Adipocyte (in vitro differentiated cells): ENCODE measurements at places on chromosomes 16 and 17.
A peak's percentile ranks its signal among the peaks of the same experiment; 100 is the strongest.

DNA sequence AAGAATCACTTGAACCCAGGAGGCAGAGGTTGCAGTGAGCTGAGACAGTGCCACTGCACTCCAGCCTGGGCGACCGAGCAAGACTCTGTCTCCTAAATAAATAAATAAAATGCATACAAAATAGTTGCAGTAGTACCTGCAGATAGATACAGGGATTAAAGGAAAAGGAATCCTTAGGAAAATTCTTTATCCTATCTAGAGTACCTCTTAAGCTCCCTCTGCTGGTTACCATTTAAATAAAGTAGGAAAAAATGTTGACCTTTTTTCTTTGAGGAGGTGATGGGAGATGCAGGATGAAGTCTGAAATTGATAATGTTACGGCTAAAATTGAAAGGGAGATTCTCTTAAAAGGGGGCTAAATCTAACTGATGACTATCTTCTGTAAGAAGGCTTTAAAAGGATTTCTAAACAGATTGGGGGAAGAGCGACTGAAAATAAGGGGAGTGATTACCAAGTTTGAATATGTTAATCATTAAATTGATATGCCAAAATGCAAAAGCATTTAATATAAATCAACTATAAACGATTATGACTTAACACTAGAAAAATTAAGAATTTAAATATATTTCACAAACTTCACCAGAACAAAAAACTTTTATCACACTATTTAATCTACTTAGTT is 29.4 kb downstream of the C16orf87 start:
- peak; percentile 70 for DNase-seq

DNA sequence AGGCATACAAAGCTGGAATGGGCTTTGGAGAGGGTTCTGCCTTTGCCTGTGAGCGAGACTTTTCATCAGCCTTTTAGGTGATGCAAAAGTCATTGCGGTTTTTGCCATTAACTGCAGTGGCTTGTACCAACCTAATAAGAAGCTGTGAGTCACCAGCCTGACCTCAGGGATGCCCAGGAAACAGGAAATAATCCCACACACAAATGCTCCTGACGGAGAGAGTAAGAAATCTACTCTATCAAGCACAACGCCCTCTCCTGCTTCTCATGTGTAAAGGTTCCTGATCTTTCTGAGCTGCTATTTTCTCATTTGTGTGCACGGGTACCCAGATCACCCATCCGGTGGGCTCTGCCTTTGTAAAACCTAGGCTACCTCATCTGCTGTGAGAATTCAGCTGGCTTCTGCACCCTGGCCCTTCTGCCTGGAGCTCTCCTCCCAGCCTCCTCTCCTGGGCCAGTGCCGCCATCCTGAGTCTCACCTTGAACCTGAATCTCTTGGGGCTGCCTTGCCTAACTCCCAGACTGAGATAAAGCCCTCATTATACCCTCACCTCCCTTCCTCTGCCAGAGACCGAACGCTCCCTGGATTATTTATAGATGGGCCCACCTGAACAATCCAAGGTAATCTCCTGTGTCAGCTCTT is 299.7 kb downstream of the C16orf95 start:
- peak; percentile 73 for DNase-seq

- DNase-seq: peak; percentile 89
Measured at GRCh38 chr16:11396241-11397048, 51.2 kb downstream of the RMI2 start.

DNA sequence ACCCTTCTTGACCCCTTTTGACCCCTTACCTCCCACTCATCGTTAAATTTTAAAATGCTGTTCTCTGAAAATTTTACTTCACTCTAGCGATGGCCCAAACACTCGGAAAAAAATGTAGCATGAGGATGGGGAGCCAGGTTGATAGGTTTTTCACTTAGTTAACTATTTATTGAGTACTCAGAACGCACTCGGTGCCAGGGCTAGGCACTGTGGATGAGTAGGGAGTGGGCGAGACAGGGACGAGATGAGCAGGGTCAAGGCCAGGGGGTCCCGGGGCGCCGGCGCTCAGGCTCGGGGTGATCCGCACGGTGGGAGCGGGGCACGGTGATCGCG is 392 bp downstream of the ZSCAN32 start:
- no peak for DNase-seq

GRCh38 chr17:79797492-79798298 is 818 bp upstream of the CBX8 start:
- peak; percentile 38 for DNase-seq

DNA sequence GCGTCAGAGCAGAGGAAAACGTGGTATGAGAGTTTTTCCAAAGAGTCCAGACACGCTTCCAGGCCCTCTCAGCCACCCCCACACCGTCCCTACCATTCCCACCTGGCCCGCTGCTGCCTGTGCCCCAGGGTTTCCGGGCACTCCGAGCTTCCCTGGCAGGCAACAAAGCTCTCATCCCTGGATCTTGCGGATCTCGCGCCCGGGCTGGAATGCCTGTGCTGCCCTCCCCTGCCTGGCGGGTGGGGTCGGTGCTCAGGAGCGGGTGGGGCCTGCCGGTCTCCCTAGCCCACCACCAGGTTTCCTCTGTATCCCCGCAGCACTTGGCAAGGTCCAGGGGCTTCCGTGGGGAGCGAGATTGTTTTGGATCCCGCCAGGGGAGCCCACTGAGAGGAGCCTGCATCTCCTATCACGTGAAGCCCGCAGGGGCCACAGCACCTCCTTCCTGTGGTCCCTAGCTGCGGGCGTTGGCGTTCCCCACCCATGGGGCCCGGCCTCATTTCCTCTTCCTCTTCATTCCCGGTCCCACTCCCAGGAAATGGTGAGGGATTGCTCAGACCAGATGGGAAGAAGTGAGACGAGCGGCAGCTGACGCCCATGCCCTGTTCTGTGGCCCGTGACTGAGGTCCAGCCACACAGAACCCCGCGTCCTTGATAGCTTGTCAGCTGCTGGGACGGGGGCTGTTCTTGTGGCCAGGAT is 11.0 kb downstream of the TBC1D24 start:
- no peak for DNase-seq

DNA sequence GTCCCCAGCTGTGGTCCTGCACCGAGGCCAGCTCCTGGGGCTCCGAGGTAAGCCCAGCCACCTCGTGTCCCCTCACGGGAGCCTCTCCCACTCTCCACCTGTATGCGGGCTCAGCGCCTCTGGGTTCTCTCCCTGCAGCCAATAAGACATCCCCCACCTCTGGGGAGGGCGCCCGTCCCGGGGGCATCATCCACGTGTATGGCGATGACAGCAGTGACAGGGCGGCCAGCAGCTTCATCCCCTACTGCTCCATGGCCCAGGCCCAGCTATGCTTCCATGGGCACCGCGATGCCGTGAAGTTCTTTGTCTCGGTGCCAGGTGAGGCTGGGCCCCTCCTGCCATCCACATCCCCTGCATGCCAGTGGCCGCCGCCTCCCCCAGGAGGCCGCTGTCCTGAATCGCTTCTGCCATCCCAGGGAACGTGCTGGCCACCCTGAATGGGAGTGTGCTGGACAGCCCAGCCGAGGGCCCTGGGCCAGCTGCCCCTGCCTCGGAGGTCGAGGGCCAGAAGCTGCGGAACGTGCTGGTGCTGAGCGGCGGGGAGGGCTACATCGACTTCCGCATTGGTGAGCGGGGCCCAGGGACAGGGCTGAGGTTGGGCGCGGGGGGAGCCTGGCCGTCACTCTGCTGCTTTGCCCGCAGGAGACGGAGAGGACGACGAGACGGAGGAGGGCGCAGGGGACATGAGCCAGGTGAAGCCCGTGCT is 3.1 kb downstream of the NME3 start:
- DNase-seq: no peak

DNA sequence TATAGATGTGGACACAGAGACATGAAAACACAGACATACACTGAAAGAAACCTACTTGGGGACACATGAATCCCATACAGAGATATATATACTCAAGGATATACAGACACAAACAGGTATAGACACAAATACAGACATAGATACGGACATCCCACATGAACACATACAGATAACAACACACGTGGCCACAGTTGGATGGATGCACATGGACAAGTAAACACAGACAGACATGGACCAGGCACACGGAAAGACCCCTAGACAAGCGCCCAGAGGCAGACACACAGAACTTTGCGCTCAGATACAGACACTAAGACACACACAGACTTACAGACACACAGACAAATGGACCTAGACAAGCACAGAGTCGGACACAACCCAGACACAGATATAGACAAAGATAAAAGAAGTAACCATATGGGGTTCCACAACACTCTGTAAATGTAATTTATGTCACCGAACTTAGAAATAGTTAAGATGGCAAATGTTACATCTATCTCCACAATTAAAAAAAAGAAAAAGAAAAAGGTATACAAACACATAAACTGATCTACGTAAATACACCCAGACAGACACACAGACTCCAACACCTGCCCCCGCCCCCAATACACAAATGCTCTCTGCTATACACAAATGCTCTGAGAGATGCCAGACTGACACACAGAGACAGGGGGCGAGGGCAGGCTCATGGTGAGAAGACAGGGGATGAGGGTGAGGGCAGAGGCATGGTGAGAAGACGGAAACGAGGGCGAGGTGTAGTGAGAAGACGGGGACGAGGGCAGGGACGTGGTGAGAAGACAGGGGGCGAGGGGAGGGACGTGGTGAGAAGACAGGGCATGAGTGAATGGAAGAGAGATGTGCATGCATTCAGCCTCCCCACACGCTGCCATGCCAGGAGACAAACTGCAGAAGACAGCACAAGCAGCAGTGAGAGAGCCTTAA is 118.3 kb downstream of the SMG6 start:
- no peak for DNase-seq

DNA sequence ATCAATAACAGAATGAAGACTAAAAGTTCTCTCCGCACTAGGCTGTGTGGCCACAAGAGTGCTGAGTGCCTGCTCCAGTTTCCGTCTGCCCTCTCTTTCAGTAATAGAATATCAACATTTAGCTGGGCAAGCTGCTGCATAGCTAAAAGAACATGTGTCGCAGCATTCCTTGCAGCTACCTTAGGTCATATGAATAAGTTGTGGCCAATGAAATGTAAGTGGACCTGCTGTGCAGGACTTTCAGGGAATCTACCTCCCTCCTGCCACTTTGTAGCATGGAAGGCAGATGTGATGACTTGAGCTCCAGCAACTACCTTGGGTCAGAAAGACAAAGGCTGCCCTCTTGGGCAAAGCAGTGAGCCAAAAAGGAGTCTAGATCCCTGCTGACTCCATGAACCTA is 25.4 kb downstream of the SLC39A11 start:
- no peak for DNase-seq

DNA sequence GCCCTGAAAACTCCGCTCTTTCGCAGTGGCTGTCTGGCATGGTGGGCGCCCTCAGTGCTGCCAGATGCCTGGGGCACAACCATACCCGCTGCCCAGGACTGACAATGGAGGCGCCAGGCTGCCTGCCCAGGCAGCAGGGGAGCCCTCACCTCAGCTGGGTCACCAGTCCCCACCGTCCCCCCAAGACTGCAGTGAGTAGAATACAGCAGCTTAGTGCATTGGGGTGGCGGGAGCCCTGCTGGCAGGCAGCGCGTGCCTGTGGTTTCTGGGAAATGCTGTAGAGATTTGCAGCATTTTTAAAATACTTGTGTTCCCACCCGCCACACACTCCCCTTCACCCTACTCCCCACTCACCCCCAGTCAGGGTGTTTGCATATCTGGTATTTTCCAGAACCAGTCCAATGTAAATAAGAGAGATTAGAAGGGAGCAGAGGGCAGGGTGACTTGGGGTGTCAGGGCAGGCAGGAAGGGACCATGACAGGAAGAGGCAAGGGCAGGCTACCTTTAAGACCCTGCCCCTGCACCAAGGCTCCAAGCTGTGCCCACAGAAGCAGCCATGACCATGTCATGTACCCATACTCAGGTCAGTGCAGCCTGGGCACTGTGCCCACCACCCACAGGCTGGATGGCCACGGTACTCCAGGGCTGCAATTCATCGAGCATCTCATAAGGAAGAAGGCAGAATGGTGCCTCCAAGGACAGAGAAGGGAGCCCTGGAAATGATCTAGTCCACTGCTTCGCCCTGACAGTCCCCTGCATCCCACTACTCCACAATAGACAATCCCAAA is 21.5 kb downstream of the MYO18A start:
- DNase-seq: peak; percentile 88

DNA sequence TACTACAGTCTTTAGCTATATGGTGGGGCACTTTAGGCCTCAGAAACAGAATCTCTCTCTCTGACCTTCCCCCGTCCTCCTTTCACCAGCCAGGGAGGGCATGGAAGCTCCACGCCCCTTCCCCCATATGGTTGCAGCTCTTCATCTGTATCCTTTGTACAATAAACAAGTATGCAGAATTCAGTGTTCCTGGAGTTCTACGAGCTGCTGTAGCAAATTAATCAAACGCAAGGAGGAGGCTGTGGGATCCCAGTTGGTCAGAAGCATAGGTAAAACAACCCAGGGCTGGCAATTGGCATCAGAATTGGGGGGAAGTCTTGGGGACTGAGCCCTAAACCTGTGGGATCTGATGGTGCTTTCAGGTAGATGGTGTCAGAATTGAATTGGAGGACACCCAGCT is 163.7 kb upstream of the NLRP1 start:
- DNase-seq: no peak

- no peak for DNase-seq
Measured at GRCh38 chr16:54015147-54015546, 271.4 kb downstream of the IRX3 start.

DNA sequence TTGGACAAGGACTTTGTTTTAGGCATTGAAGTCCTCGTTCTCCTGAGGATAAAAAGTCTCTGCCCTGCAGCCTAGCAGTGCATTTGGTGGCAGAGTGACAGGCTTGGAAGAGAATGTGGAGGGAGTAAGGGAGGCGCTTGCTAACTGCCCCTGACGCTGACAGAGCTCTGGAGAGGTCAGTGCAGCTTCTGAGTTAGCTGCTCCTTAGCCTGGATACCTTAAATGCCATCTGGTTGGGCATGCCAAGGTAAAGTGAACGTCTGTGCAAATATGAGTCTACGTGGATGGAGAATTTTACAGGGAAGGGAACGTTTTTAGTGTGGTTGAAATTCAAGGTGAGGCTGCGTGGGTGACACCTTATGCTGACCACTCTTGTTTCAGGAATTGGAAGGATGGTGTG is 44.4 kb downstream of the SEC14L1 start:
- DNase-seq: no peak

GRCh38 chr16:28863929-28864793 is 518 bp downstream of the SH2B1 start:
- peak; percentile 66 for DNase-seq

DNA sequence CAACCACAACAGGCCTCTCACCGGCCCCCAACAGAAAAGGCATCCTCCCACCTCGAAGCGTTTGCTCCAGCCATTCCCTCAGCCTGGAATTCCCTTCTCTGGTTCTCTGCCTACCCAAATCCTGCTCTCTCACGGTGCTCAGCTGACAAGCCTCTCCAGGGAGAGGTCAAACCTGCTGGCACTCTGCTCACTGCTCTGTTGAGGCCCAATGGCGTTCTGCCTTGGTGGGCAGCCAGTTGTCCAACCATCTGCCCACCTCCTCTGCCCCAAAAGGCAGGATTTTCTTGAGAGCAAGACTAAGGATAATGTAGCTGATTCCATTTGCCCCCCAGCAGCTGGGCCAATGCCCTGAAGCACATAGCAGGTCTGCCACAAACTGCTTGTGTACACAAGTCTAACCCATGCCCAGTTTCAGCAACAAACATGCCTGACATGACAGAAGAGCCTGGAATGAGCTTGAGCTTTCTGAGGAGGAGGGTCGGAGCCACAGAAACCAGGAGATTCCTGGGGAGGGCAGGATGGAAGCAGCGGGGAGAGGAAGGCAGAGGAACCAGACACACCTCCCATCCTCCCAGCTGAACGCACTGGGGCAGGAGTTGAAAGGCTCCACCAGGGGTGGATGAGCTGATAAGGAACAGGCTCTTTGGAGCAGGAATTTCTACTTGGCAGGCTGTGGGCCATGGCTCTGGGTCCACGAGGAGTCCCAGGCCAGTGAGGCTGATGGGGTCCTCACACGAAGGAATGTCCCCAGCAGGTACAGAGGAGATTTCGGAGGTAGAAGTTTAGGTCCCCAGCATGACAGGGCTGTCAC is 23.9 kb downstream of the ARHGAP27 start:
- DNase-seq: peak; percentile 19
